ENCODE measurements at places on chromosomes 16 and 17. TPM values are rescaled to one million over a fixed set of nuclear protein-coding genes. Genes with fewer than 3 reads are reported as not detected.
A peak's percentile ranks its signal among the peaks of the same experiment; 100 is the strongest.

DNA sequence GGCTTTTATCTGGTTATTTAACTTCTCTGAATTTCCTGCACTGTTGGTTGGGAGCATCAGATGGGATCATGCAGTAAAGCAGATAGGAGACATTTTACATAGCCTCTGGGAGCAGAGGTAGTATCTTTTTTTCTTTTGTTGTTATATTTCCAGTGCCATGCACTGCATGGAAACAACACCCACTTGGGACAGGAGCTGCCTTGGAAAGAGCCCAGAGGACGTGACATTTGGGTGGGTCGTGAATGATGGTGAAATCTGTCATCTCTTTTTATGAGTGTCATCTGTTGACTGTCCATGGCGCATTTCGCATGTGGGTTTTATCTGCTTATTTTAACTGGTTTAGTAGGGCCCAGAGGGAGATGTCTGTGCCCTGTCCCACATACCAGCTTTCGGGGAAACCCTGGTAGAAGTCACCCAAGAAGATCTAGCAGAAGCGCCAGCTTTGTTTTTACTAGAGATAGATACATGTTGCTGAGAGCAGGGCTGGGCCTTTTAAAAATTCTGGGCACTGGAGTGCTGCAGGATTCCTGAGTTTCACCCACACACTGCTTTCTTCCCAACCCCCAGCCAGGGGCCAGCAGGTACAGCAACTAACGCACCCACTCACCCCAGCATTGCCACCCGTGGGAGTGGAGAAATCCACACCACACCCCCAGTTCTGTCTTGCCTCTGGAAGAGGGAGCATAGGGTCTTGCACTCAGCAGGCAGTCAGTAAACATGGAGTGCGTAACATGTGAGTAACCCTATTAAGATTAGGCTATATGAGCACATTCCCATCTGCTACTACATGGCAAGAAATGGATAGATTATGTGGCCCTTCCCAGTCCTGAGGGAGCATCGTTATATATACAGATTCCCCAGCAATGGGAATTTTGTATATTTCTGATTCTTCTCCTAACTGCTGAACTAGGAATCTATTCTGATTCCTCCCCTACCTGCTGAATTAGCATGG lies 8.4 kb upstream of the TERF2 start:
- no peak for DNase-seq

GRCh38 chr17:57158325-57158724 lies 73.3 kb downstream of the AKAP1 start:
- no peak for DNase-seq

DNA sequence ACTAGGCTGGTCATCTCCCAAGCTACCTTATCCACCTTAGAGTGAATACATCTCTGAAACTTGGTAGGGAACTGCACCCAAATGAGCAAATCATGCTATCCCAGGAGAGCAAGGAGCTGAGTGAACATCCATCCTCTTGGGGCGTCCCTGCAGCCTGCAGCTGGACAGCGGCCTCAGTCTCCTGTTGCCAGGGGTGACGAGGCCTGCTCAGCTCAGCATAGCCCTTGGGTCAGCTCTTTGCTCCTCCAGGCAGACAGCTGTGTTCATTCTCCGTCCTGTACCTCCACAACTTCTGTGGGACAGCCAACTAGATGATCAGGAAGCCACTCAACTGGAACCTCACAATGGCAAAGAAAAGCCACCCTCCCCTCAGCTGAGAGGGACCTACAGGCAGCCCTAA lies 111.9 kb downstream of the SOCS1 start:
- no peak for DNase-seq

GRCh38 chr16:57938936-57939871 lies 31.7 kb downstream of the CNGB1 start:
- DNase-seq = no peak

DNA sequence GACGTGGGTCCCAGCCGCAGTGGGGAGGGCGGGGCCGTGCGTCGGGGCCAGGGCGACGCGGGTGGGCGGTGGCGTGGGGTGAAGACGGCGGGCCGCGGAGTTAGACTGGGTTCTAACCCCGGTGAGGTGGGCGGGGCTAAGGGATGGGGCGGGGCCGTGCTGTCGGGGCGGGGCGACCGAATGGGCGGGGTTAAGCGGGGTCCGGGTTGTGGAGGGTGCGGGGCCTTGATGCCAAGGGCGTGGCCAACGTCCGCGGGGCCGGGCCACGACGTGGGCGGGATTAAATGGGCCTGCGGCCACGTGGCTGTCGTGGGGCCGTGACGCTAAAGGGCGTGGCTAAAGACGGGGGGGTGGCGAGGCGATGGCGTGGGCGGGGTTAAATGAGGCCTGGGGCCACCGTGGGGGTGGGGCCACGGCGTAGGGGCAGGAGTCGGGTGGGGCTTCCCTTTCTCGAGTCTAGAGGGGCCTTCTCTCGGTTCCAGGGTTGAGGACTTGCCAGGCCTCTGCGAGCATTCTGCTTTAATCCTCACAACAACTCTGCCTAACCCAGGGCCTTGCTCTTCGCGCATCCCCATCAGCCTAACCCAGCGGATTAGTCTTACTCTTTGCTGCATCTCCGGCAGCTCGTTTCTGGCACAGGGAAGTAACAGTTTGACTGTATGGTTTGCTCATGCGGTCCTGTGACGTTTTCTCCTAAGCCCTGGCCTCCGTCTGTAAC lies 739 bp downstream of the TCF25 start:
- peak; percentile 94 for DNase-seq

- DNase-seq = no peak
These were observed 19.2 kb downstream of the ACSM1 start for GRCh38 chr16:20678242-20678641.

AKAP1 gene
- total RNA-seq = 37.8 TPM

KIF2B gene
- not detected for total RNA-seq

ST6GALNAC1 gene
- total RNA-seq = 1.9 TPM

SEPTIN12 gene
- not detected for total RNA-seq

TAT gene
- total RNA-seq = not detected

DBF4B gene
- total RNA-seq = 2.5 TPM
